ENCODE measurements at places on chromosomes 3 and 15.

DNA sequence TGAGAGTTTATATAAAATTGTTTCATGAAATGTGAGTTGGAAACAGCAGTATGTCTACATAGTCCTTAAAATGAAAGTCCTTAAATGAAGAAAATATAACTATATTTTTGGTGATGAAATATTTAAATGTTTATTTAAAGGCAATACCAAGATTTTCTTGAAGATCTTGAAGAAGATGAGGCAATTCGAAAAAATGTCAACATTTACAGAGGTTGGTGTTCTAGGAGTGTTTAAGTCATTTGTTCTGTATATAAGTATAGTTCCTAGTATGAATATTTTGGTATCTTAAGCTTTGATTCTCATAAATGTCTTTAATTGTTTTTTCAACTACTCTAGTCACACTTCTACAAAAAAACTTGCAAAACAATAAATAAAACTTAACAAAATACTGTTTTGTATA, 29.0 kb downstream of the NMD3 start:
- DNase-seq, result no peak

- DNase-seq, result no peak
Measured at GRCh38 chr15:87211547-87211946, 1045.0 kb downstream of the NTRK3 start.

- no peak for DNase-seq
Measured at GRCh38 chr3:107361633-107362032, 15.6 kb upstream of the CCDC54 start.

DNA sequence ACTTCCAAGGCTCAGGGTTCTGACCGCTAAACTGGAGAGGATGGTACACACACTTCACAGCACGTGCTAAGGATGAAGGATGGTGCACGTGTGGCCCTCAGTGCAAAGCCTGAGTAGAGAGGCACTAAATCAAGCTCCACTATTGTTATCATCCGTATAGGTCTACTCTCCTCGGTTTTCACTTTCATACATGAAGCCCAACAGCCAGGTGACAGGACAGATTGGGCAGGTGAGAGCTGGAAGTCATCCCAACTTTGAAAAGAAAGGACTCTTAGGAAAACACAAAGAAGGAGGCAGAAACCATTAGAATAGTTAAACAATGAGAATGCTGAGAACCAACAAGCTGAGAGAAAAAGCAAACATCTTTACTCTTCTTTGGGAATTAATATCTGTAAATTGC, 21.1 kb downstream of the MAGI1 start:
- DNase-seq, result no peak

DNA sequence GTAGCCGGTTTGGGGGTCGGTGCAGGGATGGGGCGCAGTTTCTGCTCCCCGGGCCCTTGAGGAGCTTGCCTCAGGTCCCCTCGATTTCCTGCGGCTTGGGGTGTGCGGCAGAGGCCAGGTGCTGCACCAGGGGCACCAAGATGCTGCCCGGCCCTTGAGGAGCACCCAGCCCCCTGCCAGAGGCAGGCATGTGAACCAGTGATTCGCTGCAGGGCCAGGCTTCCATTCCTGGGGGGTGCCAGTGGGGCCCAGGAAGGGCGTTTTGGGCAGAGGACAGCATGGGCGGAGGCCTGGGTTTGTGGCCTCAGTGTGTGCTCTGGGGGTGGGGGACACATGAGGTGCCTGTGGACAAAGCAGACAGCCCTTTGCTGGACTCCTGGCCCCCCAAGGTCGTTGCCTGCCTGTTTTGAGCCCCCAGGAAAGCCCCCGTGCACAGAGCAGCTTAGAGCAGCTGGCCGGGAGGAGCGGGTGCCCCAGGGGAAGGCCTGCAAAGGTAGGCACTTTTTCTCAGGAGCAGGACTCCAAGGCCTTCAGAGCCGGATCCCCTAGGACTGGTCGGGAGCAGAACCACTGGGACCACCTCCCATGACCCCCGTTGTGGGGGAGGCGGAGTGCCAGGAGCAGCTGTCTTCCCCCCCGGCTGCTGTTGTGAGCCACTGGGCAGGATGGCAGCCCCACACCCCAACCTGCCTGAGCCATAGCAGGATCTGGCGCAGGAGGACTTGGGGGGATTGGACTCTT, 1.6 kb downstream of the PLXNA1 start:
- no peak for DNase-seq

- DNase-seq, result no peak
Measured at GRCh38 chr3:134054231-134054630, 24.5 kb upstream of the SLCO2A1 start.

DNA sequence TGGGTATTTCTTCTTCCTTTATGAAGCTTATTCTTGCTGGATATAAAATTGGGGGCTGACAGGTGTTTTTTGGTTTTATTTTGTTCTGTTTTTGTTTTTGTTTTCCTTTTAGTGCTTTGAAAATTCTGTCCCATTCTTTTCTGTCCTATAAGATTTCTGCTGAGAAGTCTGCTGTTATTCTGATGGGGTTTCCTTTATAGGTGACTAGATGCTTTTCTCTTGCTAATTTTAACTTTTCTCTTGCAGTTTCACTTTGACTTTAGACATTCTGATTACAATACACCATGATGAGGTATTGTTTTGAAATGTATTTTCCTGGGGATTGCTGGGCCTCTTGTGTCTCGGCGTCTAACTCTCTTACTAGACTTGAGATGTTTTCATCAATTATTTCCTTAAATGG, 22.8 kb downstream of the TTC14 start:
- DNase-seq, result no peak

- DNase-seq, result no peak
Measured at GRCh38 chr3:15384510-15385237, 42.7 kb downstream of the METTL6 start.

DNA sequence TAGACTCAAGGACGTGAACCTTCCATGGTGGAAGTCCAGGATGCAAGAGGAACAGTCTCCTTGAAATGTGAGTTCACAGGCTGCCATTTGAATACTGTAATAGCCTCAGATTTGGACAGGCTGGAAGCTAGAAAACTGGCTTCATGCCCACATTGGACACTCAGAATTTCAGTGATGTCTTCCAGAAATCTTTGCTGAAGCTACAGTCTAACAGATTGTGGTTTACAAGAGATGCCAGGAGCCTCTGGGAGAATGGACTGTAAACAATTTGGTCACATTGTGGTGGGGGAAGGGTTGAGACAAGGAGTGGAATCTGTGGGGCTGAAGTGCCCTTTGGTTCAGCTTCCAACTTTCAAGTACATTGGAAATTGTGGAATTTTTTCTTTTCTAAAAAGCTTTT, 252.0 kb upstream of the PROK2 start:
- no peak for DNase-seq

- DNase-seq, result no peak
Measured at GRCh38 chr15:29430124-29430523, 160.5 kb upstream of the NSMCE3 start.

DNA sequence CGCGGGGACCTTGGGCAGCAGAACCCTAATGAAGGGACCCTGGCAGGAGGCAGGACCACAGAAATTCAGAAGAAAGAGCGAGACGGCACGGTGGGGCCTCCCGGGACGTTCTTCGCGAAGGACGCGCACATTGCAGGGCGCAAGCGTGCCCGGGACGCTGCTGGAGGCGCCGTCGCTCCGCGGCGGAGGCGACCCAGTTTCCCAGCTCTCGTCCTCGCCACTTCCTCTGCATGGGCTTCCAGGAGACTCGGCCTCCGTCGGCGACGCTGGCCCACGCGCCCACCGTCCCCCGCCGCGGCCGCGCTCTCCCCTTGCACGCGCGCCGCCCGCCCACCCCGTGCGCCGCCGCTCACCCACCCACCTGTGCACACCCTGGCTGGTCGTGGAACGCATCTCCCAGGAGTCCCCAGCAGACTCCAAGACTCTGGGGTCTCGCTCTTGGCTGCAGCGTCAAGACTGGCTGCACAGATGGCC, 31.8 kb upstream of the SMAD3 start:
- peak; percentile 26 for DNase-seq

GRCh38 chr3:187920913-187921312, 175.6 kb upstream of the BCL6 start:
- DNase-seq, result no peak

- DNase-seq, result peak; percentile 44
Measured at GRCh38 chr3:187000711-187001151, 70.4 kb downstream of the ST6GAL1 start.

- no peak for DNase-seq
Measured at GRCh38 chr3:183896610-183897009, 11.9 kb upstream of the PARL start.

DNA sequence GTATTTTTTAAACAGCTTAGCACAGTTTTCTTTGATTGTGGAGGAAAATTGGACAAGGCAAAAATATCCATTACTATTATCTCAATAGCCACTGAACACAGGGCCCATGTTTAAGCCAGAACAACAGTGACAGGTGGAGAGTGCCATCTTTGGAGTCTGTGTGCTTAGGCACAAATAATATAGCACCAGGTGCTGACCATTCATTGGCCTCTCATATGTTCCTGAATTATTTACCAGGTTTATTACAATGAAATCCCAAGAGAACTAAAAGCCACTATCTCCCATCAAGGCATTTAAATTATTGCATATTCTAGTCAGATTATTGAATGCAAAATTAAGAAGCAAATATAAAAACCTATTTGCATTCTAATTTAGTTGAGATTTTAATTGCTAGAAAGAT, 39.6 kb downstream of the GPR156 start:
- no peak for DNase-seq

- no peak for DNase-seq
Measured at GRCh38 chr3:114110439-114110838, 53.9 kb downstream of the QTRT2 start.

DNA sequence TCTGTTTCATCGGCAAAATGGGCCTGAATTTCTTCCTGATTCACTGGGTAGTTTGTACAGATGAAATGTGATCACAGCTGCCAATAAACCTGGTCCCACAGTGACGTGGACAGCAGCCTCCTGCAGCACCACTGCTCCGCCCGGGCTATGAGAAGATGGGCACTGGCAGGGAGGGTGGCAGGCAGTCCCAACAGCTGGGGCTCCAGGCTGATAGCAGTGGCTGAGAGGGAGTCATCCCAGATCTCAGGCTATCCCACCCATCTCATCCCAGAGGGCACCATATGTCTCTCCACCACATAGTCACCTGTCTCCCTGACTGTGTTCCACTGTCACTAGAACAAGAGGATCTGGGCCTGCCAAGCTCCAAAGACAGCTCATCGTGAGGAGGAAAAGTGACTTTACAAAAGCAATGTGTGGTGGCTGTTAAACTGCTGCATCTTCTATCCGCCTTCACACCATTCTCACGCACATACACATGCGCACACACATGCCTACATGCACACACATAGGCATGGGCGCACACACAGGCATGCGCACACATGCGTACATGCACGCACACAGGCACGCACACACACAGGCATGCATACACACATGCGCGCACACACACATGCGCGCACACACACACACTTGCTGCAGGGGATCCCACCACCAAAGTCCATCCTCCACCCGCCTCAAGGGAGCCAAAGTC, 46.2 kb downstream of the RGMA start:
- DNase-seq, result no peak

GRCh38 chr3:134325706-134326105, 48.5 kb downstream of the AMOTL2 start:
- DNase-seq, result no peak

GRCh38 chr15:82108489-82109078, 62.8 kb upstream of the MEX3B start:
- DNase-seq, result peak; percentile 51

- DNase-seq, result no peak
Measured at GRCh38 chr3:159726231-159726964, 262.2 kb upstream of the IL12A start.

DNA sequence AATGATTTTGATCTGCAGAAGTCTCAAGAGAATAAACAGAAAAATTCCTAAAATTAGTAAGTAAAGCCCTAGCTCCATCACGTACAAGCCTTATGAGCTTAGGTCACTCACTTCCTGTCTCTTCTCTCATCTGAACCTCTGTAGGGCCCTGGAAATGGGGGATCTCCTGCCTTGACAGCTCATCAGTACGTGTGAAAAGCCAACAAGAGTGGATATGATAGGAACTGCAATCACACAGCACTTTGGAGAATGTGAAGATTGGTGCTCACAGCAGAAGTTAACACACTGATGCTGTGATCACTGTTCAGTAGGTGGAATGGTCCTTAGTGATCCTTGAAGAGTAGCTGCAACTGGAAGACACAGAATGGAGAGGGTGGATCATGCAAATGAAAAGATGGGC, 27.8 kb upstream of the ALDH1L1 start:
- no peak for DNase-seq

DNA sequence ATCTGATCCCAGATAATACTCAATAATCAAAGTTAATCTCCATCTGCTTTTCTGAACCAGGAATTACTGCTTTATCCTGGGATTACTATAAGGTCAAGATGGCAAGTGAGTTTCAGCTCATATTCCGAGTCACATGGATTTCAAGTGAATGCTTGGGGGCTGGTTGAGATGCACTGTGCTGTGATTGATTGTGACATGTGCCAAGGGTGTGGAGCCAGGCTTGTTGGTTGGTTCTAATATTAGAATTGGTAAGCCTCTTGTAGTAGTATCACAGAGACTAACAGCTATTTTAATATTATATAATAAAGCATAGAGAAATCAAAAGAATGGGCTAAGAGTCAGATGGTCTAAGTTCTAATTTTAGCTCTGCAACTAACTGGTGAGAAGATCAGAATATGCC, 74.2 kb upstream of the ICE2 start:
- no peak for DNase-seq

DNA sequence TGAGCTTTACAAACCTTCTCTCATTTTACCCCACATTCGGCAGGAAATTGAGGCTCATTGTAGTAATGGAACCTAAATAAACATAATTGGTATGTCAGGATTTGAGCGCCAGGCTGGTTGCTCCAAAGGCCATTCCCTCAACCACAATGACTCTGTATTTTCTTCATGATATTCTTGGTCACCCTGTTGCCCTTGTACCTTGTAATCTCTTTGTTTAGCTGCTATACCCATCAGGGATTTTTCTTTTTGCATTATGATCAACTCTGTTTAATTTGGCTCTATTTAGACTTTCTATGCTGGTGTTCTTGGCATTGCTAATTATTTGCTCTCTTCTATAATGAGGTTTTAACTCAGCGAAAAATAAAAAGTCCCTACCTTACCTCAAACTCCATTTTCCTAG, 29.8 kb downstream of the DUOX2 start:
- DNase-seq, result no peak

GRCh38 chr3:11118181-11118682, 36.1 kb upstream of the HRH1 start:
- no peak for DNase-seq

DNA sequence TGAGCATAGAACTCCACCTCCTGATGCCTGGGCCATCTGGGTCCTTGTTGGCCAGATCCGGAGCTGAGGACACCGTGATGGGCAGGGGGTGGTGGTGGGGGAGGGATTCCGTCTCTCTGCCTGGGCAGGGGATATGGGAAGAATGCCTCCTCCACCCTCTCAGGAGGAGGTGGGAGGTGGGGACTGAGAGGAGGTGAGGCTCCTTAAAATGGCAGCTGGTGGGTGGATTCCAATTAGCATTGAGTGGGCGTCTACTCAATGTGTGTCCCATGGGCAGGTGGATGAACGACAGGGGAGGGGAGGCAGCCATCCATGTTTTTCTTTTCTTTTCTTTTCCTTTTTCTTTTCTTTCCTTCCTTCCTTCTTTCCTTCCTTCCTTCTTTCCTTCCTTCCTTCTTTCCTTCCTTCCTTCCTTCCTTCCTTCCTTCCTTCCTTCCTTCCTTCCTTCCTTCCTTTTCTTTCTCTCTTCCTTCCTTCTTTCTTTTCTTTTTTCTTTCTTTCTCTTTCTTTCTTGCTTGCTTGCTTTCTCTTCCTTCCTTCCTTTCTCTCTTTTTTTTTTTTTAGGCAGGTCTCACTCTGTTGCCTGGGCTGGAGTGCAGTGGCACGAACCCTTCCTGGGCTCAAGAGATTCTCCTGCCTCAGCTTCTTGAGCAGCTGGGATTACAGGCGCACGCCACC, 5.0 kb downstream of the SLC28A1 start:
- DNase-seq, result no peak

Data from CD4-positive, alpha-beta T cell treated with Interleukin-2 at 100 ng/mL for 4 hours (primary cell).